ENCODE measurements at places on chromosomes 11 and 22.

DNA sequence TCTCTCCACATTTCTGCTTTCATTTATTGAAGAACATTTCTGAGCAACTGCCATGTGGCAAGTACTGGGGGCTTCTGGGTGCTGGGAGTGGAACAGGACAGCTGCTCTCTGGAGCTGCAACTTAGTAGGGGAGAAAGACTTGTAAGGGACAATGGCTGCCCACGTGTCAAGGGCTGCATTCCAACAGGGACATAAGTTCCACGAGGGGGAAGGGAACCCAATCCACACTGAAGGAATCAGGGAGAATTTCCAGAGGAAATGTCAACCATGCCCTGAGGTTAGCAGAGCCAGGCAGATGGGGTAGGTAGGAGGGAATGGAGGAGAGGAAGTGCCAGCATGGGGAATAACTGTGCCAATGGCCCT is 1.7 kb downstream of the MAPK8IP2 start:
- no peak for DNase-seq

GRCh38 chr11:68013611-68014156 is 3.6 kb downstream of the ALDH3B1 start:
- no peak for DNase-seq

- DNase-seq: no peak
Observed at GRCh38 chr11:9982127-9982795, 311.8 kb downstream of the SBF2 start.

GRCh38 chr22:36758792-36759271 is 17.1 kb downstream of the IFT27 start:
- DNase-seq: no peak

DNA sequence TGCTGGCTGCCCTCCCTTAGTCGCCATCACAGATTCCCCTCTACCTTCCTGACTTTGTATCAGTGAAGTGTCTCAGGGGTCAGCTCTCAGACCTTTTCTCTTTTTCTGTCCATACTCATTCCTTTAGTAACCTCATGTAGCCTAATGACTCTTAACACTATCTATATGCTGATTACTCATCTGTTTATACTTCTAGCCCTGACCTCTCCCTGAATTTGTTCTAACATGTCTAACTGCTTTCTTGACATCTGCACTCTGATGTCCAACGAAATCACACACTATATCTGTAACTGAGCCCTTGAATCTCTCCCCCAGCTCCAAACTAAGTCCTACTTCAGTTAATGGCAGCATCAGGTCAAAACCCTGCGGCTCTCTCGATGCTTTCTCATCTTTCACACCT is 135.8 kb upstream of the TIMP3 start:
- DNase-seq: no peak

- no peak for DNase-seq
Observed at GRCh38 chr22:17446698-17447097, 77.4 kb downstream of the CECR2 start.

DNA sequence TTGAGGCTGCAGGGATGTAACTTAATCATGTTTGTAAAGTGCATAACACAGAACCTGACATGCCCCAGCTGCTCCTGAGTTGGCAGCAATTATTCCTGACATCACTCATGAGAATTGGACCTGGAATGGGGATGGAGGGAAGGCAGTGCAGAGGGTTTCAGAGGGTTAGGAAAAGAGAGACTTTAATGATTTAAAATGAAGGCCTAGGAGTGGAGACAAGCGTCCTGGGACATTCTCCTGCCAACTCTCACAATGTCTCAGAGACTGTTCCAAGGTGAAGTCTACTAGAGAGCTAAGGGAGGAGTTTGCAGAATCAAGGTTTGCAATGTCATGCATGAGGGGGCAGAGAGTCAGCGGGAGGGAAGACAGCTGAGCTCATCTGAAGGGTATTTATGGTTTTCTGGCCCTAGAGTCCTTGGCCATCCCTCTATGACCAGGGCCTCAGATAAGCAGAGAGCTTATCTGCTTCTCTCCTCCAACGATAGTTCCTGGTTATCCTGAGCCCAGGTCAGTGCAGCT is 36.9 kb downstream of the GGTLC2 start:
- DNase-seq: no peak

DNA sequence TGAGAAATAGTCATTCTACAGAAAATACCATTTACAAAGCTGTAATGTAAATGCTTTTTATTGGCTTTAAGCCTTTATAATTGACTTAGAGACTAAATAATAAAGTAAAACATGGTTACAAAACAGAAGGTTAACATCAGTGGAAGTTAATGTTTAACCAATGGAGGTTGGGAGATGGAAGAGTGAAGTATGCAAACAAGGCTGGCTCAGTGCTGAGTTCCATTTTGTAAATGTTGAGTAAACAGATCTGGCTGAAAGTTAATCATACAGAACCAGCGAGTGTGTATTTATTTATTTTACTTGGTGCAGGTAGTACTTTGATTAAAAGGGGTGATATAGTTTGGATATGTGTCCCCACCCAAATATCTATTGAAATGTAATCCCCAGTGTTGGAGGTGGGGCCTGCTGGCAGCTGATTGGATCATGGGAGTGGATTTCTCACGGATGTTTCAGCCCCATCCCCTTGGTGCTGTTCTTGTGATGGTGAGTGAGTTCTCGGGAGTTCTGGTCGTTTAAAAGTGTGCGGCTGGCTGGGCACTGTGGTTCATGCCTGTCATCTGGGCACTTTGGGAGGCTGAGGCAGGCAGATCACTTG is 827.4 kb downstream of the OPCML start:
- DNase-seq: no peak

- DNase-seq: no peak
Observed at GRCh38 chr11:107696140-107696539, 15.7 kb downstream of the SLN start.

- DNase-seq: no peak
Observed at GRCh38 chr11:123973816-123974215, 3.8 kb downstream of the OR10S1 start.

- DNase-seq: no peak
Observed at GRCh38 chr11:116828632-116829524, 829 bp upstream of the APOC3 start.

DNA sequence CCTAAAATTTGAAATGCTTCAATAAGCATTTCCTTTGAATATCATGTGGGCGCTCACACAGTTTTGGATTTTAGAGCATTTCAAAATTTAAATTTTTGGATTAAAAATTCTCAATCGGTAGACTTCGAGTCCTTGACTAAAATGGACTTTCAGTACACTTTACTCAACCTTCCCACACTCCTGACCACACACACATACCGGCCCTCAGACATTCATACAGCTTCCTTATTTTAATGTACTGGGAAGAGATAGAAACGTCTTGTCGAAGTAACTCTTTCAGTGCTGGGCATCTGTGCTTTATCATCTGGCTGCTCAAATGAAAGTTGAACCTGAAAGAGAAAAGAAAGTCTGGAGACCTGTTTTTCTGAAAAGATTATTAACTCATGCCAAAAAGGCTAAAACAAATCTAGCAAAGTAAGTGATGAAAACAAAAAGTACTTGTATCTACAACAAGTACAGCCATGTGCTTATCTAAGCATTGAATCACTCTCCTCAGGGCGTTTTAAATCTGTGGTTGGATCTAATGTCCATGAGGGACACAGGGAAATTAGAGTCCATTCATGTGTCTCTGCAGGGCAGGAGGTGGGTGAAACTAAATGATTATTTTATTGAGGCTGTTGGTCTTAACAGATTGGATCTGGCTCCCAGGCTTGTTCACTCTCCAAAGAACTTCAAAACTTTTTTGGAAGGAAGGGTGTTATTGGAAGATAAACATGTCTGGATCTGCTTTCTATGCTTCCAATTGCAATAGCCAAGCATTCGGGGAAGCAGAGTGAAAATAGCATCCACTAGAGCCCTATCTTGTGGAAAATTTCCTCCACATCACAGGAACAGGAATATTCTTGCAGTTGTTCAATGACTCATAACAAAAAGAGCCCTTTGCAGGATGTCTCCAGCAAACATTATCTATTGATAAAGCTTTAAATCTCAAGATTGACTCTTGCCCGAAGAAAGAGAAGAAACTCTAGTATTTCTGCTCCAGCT is 47.0 kb downstream of the CARD18 start:
- DNase-seq: no peak

GRCh38 chr11:57567515-57568329 is at the start of gene UBE2L6:
Gene UBE2L6, minus strand, starts transcription at chr11:57567672. Its CDS starts 61 bp downstream, at chr11:57567611.
- peak; percentile 91 for DNase-seq

GRCh38 chr11:112226831-112227401 is 688 bp downstream of the PTS start:
- no peak for DNase-seq

- DNase-seq: no peak
Observed at GRCh38 chr11:126293726-126294125, 10.1 kb upstream of the DCPS start.

DNA sequence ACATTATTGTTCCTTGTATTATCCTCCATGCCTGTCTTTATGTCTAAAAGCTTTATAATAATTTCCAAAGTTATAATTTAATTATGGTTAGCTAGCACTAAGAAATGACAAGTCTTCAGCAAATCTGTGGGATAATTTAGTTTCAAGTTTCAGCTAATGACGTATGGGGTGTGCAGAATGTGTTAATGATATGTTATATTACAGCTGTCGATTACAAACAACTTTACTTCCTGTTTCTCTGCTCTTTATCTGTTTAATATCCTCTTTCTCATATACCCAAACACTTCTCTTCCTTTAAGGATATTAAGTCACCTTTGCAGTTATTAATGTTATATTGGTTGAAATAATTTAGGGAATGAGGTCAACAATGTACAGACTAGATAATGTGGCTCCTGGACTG is 161.8 kb downstream of the CASP12 start:
- no peak for DNase-seq

GRCh38 chr11:13947379-13947778 is 15.1 kb upstream of the SPON1 start:
- no peak for DNase-seq

GRCh38 chr22:40511604-40512003 is 124.9 kb downstream of the MRTFA start:
- no peak for DNase-seq

Measured in activated naive CD4-positive, alpha-beta T cell treated with anti-CD3 and anti-CD28 coated beads, Interleukin-2, amount 50 U/mL, for 16 hours (primary cell).